COR-L47 (cell line): ENCODE measurements at places on chromosomes 3 and 15.

- DNase-seq = no peak
These were observed 91.1 kb downstream of the MEIS2 start for GRCh38 chr15:37009288-37009687.

DNA sequence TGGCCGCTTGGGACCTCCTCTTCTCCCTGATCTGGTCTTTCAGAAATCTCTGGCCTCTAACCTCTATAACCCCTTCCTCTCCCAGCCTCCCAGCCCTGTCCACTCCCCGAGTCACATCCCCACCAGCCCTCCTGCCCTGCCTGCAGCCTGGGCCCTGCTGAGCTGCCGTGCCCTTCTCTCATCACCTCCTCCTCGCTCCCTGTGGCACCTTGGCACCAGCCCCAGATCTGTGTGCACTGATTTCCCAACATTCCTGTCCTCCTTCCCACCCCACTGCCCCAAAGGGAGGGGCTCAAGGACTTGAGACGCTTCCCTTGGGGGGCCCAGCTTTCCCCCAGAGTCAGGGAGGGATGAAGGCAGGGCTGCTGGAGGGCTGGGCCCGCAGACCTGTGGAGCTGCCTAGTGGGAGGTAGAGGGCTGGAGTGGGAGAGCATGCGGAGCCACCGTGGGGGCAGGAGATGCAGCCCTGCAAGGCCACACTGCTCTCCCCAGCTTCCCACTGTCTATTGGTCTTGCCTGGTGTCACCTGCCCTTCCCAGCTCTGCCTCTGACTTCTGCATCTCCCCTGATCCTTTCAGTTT, 42.7 kb downstream of the EXOG start:
- DNase-seq = no peak

DNA sequence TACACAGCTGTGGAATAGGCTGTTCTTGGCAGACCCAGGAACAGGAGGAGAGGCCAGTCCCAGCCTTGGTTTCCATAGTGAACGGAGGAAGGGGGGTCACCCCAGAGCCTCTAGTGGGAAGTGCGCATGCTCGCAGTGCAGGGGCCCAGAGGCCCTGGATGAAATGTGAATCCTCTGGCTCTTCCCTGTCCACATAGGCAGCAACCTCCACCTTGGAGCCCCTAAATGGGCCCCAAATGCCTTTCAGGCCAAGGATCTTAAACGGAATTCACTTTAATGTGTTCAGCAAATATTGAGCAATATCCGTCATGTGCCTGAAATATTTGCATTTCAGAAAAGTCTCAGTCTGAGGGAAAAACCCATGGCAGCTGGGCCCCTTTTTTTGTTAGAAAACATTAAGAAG, 3.3 kb upstream of the NDN start:
- DNase-seq = no peak

DNA sequence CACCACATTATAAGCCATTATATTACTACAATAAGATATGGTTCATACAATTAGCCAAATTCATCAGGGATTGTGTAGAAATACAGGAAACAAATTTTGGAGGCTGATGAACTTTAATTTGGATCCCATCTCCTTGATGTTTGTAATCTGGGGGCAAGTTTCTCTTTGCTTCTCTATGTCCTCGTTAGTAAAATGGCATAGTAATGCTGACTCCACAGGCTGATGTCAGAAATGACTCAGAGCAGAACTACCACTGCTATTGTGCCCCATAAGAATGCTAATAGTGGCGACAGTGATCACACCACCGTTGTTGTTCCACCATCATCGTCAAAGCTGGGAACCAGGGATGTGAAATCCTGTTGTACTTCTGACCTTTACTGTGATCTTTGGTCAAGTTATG, 722.3 kb upstream of the LMCD1 start:
- no peak for DNase-seq

DNA sequence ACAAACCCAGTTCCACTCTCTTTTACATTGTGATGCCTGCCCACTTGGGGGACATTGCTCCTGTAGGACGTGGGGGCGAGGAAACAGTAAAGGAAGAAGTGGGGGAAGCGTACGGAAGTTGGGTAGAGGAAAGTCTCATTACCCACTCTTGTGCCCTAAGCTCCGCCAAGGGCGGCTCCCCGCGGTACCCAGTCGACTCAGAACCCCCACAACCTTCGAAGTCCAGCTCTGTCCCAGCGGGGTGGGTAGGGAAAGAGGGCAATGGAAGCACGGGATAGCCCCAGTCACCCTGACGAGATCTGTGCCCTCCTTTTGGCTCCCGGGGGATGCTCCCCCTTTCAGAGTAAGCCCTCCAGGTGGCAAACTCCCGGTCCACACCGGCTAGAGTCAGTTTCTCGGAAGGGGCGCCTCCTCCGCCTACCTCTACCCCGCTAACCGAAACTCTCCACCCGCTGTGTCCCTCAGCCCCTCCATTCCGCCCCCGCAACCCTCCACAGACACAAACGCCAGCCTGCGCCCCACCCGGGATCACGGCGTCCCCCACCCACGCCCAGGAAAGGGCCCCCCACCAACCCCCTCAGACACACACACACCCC, 527 bp downstream of the CSNK1G1 start:
- DNase-seq = no peak

- no peak for DNase-seq
These were observed 42.9 kb upstream of the LMCD1 start for GRCh38 chr3:8458711-8459110.

GRCh38 chr3:61730056-61730455, 168.7 kb downstream of the PTPRG start:
- no peak for DNase-seq

DNA sequence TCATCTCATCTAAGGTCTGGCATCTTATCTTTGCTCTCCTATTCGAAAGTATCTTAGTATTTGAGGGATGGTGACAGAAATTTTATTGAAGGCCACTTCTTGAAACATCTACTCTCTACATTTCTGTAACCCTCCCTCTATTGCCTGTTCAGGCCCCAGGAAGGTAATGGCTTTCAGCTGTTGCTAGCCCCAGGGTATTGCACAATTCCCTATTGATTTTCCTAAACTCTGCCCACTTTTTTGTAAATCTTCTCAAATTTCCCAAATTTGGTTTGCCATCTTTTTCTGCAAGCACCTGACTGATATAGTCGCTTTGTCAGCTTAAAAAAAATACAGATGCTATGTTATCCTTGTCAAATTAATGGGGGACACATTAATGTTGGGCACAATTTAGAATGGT, 242.1 kb downstream of the RAP2B start:
- no peak for DNase-seq

- no peak for DNase-seq
These were observed 322.7 kb downstream of the SV2B start for GRCh38 chr15:91422797-91423196.

GRCh38 chr15:57278439-57278838, 97.9 kb upstream of the CGNL1 start:
- DNase-seq = no peak

GRCh38 chr3:157754451-157754850, 251.2 kb upstream of the VEPH1 start:
- DNase-seq = peak; percentile 74

GRCh38 chr3:189270248-189270832, 98.6 kb downstream of the TPRG1 start:
- peak; percentile 89 for DNase-seq
